G401 (cell line): ENCODE measurements at places on chromosomes 4 and X.

GRCh38 chr4:5976431-5976830 lies 41.8 kb downstream of the C4orf50 start:
- no peak for DNase-seq

DNA sequence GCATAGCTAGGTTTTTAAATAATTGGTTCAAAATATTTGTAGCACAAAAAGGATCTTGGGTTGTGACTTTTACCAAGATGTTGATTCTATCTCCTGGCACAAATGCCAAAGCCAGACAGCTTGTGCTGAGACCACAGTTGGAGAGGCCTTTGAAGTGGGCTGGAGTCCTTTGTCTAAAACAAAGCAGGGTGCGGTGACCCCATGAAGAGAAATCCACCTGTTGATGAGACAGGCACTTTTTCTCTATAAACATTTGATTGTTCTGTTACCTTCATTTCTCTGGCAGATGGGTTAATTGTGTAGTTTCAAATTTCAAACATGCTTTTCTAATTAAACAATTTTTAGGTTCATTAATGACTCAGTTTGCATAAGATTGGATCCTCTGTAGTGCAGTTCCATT lies 56.7 kb downstream of the STOX2 start:
- DNase-seq, result no peak

- DNase-seq, result no peak
Observed at GRCh38 chr4:79292008-79292407, 33.9 kb downstream of the NAA11 start.

DNA sequence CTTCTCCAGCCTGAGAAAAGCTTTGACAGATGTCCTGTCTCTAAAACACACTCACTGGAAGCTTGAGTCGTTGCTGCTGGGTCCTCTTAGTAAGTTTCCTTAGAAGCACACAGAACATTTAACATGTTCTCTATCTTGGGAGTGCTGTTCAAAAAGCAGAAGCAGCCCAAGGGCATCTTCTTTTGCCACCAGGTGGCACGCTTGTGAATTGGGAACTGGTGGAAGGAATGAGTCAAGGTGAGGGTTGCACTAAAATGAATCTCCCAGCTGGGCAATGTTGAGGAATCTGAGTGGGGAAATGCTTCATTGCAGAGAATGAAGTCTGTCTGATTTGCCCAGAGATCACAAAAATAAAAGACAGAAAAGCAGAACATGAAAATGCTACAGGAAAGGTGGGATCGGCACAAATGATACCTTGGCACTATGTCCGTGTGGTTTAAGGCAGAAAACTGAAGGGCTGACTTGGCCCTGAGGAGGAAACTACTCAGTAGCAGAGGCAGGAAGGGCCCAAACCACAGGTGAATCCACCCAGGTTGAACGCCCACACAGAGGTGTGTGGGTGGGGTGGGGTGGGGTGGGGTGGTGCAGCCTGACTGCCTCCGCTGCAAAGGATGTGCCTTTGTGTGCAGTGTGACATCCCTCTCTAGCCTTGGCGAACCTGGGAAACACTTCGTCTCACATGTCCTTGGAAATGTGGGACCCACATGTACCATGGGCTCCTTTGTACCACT lies 26.0 kb downstream of the KIT start:
- no peak for DNase-seq

- DNase-seq, result no peak
Observed at GRCh38 chr4:160947653-160948052, 1216.1 kb downstream of the FSTL5 start.

DNA sequence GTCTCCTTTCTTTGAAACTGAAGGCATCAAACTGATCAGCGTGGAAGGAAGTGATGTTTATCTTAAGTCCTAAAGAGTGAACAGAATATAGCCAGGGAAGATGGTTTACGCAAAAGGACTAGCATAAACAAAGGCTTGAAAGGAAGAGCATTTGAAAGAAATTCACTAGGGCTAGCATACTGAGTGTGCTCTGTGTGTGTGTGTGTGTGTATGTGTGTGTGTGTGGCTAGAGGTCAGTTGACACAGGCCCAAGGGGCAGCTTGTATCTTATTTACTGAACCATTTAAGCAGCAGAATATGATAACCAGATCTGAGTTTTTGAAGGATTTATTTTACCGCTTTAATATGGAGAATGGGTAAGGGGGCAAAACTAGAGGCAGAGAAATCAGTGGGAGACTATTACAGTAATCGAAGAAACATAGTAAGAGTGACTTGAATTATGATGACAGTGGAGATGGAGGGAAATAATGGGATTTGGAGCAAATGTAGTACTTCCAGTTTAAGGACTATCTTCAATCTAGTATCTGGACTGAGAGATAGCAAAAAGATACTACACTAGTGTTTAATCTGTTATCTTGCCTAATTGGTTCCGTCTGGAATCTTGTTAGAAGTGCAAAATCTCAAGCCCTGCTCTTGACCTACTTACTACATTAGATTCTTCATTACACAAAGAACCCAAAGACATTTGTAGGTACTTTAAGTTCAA lies 36.9 kb downstream of the CEP44 start:
- no peak for DNase-seq

DNA sequence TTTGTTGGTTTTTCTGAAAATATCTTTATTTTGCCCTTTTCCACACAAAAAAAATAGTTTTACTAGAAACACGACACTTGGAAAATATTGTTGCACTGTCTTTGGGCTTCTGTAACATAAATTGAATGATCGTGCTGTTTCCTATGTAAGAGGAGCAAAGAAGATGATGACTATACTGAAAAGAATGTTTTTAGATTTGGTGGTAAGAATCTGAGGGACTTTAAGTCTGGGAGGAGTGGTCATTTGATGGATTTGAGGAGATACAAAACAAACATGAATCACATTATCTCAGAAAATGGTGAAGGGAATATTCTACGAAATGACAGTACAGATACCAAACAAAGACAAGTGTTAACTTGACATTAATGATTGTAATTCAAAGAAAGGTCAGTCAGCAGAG lies 328.8 kb downstream of the ADAM29 start:
- no peak for DNase-seq

DNA sequence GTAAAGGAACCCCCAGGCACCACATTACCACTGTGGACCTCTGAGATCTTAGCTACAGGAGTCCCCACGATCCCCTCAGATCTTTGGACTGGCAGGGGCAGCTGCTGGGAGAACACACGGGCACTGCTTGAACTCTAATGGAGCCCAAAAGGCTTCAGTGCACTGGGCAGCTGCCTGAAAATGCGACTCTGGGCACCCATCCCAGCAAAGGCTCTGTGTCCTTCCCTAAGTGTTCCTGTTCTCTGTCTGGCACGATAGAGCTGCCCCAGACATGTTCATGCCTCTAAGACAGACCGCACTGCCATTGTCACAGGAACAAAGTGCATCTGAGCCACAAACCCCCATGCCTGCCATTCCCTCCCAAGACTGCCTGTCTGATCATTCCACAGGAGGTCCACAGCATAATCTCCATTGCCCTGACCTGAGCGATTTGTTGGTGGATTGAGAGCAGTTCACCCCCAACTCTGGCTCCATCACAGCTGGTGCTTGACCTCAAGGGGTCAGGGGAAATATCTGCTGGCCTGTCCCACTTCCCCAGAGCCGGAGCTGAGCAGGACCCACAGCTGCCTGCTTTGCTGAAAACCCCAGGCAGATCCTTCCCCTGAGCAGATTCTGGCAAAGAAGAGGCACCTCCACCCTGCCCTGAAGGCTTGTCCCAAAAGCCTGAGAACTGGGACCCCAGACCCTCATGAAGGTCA lies 436.0 kb upstream of the INTU start:
- no peak for DNase-seq

GRCh38 chrX:71111141-71111843 lies at the start of gene IL2RG:
TSS of gene IL2RG (minus strand) at chrX:71111577. CDS start at chrX:71111539, 38 bp downstream.
- DNase-seq, result no peak

GRCh38 chr4:128519163-128519830 lies 231.7 kb upstream of the PGRMC2 start:
- no peak for DNase-seq

- no peak for DNase-seq
Observed at GRCh38 chr4:16439768-16440167, 213.5 kb upstream of the TAPT1 start.

- no peak for DNase-seq
Observed at GRCh38 chr4:113935190-113935589, 44.3 kb downstream of the ARSJ start.

DNA sequence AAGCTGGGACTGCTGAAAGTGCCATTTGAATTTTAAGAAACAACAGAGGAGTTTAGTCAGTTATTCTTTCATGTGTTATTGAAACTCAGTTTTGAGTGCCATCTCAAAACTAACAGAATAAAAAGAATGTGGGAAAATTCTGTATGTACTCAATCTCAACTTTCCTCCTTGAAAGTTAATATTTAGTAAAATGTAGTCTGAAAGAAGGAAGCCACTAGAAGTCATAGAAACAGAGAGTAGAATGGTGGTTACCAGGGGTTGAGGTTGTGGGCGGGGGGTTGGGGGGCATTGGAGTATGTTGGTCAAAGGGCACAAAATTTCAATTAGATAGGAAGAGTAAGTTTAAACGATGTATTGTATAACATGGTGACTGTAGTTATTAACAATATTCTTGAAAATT lies 628.3 kb upstream of the MAGEB2 start:
- DNase-seq, result no peak

GRCh38 chrX:155662282-155662681 lies 49.5 kb upstream of the TMLHE start:
- no peak for DNase-seq

GRCh38 chrX:118167361-118167760 lies 50.8 kb upstream of the KLHL13 start:
- no peak for DNase-seq

- DNase-seq, result no peak
Observed at GRCh38 chr4:176780995-176781738, 11.6 kb downstream of the VEGFC start.

DNA sequence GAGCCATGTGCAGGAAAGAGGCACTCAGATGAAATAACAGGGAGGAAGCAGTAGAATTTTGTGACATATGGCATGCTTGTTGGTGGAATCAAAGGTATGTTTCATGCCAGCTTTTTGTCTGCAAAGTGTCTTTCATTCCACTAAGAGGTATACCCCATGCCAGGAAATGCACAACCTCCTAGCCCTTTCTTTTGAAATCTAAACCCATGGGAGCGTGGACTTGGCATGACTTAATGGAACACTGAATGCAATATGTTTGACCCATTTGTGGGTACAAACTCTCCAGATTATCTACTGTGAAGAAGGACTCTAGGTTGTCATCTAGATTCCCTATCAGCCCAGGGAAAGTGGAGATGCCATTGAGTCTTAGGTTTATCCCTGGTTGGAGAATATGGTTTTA lies 338.3 kb upstream of the TEX13C start:
- DNase-seq, result peak; percentile 94

DNA sequence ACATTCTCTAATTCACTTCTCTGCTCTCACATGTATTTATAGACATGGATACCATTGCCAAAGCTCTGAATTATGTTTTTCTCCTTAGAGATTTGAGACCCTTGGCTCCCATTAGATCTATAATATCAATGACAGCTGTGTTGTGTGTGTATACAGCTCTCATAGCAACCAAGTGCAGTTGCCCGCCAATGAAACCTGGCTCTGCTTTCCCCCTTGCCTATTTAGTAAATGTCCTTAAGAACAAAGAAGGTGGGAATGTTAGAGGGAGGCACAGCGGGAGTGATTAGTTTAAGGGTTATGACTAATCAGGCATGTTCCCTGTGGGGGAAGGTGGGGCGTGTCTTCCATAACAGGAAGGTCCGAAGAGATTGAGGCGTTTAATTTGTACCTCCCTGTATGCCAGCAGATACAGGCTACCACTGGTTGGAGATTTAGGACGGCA lies 100.5 kb upstream of the TBC1D9 start:
- DNase-seq, result no peak

GRCh38 chr4:163550869-163551267 lies 56.4 kb downstream of the TMA16 start:
- DNase-seq, result no peak

GRCh38 chrX:122910697-122911096 lies 273.4 kb upstream of the GRIA3 start:
- DNase-seq, result no peak

- no peak for DNase-seq
Observed at GRCh38 chr4:162793571-162793970, 373.1 kb downstream of the NAF1 start.

DNA sequence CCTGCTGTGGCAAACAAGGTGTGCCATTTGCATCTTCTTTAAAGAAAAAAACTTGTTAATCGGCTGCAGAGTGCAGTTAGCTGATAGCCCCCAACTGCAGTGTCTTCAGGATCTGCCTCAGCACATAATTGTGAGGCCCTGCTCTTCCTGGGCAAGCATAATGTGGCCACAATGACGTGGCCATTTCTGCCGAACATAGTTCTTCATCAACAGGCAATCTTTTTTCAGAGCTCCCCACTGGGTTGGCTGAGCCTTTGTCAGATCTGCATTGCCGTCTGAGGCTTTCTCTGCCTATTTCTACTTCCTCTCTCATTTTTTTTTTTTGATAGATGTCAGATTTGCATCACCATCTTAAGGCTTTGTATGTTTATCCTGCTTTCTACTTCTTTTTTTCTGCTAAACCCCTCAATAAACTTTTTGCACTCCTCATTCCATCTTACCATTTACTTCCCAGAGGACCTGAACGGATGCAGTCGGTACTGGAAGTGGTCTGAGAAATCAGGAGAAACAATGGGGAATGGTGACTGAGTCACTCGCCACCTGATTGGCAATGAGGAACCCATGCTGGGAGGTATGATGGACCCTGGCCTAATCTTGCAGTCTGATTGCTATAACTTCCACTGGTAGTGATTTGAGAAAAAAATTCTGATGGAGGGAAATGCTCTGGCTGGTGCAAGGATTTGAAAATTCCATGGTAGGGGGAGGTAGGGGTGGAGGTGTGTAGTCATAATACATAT lies 21.2 kb upstream of the TAB3 start:
- no peak for DNase-seq

- DNase-seq, result no peak
Observed at GRCh38 chr4:172109466-172109865, 296.3 kb downstream of the GALNTL6 start.

DNA sequence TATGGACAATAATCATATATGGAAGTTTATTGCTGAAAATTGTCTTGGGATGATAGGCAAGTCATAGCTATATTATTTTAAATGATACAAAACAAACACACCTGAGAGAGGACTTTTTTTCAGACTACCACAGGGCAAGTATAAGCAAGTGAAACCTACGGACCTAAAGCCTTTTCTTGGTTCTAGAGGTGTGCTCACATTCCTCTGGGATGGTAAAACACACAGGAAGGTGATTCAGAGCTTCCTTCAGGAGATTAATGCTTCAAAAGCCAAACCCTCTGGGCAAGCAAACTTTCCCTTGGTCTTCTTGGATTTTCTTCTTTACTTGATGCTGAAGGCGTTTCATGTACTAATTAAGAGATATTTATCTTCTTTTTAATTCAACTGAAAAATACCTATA lies 60.1 kb upstream of the ACSL4 start:
- DNase-seq, result no peak
